Activated gamma-delta T cell treated with Interleukin-2 at 50 U/mL for 16 hours (primary cell): ENCODE measurements at places on chromosomes 2 and 18.

DNA sequence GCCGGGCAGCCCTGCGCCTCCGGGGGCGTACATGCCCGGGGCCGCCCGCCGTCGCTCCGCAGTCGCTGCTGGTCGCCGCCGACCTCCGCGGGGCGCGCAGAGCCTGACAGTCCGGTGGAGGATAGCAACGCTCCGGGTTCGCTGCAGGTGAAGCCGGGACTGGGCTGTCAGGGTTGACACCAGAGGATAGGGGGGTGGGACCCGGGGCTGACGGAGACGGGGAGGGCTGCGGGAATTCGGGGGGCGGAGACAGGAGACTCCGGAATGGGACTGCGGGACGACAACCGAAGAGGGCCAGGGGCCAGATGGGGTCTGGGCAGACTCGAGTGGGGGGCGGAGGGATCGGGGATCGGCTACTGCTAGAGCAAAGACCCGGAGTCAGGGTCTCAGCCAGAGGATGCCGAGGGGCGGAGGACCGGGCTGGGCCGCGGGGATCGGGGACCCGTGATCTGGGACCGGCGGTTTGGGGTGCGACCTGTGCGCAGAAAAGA, 403 bp downstream of the TMEM127 start:
- peak; percentile 36 for DNase-seq

DNA sequence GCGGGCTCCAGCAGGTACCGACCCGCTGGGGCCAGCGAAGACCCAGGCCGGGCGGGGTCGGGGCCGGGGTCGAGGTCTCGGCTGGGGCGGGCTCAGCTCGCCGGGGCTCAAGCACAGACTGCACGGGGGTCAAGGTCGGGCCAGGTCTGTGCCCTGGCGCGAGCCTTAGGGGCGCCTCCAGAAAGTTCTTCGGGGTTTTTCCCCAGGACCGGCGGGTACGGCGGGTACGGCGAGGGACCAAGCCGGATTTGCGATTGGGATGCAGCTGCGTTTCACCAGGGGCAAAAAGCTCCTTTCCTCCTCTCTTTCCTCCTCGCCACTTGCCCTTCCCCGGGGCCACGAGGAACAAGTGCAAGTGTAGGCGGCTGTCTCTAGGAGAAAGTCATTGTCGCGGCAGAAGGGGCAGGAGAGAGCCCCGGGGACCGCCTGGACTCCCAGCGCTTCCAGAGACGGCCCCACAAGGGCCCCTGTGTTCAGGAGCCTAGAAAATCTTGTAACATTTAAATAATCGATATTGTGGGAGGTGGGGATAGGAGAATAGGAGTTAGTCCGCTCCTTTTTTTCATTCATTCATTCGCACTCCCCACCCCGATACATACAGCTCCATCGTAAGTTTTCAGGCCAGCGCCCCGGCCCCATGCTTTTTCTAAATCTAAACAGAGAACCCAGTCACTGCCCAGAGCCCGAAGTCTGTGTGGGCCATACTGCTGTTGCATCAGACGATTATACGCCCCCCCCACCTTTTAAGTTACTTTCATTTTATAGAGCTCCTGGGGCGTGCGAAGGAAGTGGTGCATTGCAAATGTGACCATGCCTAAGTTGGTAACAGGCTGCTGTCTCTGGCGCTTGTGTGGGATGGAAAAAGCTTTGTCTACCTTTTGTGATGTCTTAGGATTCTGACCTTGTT, 679 bp downstream of the PMAIP1 start:
- peak; percentile 56 for DNase-seq

DNA sequence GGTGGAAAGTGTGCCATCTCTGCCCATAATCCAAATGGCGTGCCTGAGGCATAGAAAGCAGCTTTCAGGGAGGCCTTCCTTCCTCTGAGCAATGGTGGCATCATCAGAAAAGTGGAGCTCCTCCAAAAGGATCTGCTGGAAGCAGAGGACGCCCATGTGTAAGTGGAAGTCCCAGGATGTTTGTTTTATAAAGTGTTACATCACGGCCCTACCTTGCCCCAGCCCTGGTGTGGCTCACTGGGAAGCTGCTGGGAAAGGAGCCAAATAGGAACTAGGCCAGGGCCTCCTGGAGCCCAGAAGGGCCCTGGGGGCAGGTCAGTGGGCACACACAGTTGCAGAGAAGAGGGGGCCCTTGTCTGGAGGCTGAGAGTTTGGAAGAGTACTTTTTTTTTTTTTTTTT, 4.2 kb upstream of the ODC1 start:
- no peak for DNase-seq

DNA sequence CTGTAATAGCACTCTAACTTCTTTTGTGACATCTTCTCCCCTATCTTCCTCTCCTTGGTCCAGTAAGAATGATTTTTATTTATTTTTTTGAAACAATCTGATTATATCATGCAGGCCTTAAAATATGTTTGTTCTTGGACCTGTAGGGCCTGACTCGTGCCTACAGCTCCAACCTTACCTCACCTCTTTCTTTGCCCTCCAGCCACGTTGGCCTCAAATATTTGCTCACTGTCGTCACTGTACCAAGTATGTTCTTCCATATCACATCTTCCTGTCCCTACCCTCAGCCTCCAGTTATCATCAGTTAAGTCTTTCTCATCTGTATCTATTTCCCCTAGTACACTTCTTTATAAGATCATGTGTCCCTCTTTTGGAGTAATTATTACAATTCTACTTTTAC, 125.5 kb downstream of the CDH7 start:
- no peak for DNase-seq
